Right renal pelvis (tissue), 4 donors: ENCODE measurements at places on chromosomes 1 and 21.

DNA sequence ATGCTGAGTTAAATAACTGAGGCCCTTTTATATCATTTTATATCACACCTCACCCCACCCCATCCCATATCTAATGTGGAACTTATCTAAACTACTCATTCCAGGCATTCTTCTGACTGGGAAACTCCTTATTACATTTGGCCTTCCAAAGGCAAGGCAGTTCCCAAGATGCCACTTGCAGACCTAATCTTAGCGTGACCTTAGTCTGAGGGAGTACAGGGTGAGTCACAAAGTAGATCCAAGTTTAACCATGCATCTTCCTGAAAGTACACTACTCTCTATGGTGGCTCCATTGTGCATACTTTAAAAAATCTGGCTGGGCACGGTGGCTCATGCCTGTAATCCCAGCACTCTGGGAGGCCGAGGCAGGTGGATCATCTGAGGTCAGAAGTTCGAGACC is 353.6 kb upstream of the C1orf87 start:
- no peak for DNase-seq

- no peak for DNase-seq
Measured at GRCh38 chr1:43688109-43688387, 19.3 kb upstream of the ST3GAL3 start.

GRCh38 chr1:113943028-113943811 is 14.1 kb downstream of the HIPK1 start:
- DNase-seq: no peak

DNA sequence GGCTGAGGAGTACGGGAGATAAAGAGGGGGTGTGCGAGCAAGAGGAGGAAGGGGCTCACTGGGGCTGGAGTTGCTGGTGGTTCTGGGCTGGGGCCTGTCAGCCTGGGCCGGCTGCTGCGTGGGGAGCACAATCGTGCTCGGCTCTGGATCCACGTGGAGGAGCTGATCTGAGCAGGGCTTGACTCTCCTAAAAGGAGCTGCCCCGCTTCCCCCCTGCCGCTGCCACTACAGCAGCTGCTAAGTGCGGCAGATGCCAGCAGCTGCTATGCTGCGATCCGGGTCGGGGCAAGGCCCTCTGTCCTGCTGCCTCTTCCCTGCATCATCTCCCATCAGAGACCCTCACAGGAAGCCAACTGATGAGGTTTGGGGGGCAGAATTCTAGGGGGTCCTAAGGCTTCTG is 165.9 kb downstream of the PCBP3 start:
- DNase-seq: no peak

DNA sequence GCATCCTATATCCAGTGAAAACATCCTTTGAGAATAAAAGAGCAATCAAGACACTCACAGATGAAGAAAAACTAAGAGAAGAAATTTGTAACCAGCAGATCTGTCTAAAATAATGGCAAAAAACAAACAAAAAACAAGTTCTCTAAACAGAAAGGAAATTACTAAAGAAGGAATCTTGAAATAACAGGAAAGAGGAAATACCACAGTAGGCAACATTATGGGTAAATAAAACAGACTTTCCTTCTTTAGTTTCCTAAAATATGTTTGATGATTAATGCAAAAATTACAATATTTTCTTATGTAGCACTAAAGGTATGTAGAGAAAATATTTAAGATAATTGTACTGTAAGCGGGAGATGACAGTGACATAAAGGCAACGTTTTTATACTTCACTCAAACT is 23.5 kb downstream of the SLC19A1 start:
- no peak for DNase-seq

DNA sequence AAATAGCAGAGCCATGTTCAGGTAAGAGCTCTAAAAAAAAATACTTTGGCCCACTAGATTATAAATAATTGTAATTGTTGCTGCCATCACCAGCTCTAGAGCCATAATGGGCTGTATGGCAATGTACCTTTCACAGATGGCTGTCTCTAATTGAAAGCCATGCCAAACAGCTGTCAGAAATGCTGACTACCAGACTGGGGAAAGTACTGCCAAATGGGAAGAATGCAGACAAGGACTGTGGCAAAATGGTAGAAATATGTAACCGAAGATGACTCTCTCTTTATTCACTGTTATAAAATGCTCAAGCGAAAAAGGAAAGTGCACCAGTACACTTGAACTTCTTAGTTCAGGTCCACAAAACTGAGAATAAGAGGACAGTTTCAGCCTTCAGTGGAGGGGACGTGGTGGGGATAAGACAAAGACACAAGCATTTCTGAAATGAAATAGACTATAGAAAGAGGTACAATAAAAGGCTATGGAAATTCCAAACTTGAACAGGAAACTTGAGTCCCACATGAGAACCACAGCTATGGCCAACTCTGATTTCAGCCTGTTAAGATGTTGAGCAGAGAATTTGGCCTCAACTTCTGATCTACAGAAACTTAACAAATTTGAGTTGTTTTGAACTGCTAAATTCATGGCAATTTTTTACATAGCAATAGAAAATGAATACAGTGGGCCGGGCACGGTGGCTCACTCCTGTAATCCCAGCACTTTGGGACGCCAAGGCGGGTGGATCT is 46.5 kb upstream of the LPGAT1 start:
- no peak for DNase-seq

- no peak for DNase-seq
Measured at GRCh38 chr1:1274299-1274930, 761 bp upstream of the UBE2J2 start.

- no peak for DNase-seq
Measured at GRCh38 chr21:34642211-34643075, 26.4 kb upstream of the CLIC6 start.

DNA sequence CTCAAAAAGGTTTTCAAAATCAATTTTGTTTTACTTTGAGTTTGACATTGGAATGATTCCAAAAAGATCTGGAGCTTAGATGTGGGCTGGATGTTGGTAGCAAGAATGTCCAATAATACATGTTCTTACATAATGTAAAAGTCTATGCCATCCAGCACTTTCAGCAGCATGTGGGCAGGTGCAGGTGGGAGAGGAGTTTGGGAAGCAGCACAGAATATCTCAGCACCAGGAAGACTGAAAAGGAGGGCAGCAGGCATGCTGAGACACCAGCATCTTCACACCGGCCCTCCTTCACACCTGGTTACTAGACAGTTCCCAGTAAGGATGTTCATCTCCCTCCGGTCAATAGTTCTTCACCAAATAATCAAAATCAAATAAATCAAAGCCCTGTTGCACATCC is 166.6 kb downstream of the ZBTB18 start:
- no peak for DNase-seq

DNA sequence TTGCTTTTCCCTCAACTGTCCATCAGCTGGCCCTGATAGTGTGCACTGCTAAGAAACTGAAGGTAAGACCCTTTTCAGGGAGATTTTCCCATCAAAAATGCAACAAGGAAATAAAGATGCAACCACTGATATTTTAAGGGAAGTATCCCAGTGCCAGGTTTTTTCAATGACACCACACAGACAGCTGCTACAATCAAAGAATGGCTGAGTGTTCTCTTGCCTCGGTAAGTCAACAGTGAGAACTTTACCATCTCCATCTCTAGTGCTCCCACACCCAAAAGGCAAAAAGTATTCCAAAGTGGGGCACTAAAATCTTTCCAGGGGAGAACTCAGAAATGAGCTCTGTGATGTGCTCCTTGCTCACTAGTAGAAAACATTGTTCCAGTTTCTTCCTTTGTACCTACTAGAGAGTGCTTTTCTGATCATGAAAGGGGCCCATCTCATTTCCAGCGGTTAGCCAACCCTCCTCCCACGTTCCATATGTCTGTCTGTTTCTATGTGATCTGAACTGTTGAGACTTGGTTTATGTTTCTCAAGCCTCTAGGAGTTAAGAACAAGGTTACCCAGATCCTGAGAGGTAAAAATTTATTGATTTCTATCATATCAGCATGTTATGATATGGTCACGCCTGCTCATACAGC is 67.6 kb upstream of the NEK2 start:
- no peak for DNase-seq

DNA sequence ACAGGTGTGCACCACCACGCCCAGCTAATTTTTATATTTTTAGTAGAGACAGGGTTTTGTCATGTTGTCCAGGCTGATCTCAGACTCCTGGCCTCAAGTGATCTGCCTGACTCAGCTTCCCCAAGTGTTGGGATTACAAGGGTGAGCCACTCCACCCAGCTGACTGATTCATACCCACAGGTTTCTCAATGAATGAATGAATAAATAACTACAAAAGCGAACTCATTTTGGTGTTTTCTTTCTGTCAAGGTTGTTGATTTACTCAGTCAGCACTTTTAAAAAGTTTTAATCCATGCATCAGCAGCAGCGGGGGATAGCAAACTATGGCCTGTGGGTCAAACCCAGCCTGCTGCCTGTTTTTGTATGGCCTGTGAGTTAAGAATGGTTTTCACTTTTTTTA is 217.5 kb downstream of the FAF1 start:
- DNase-seq: no peak

DNA sequence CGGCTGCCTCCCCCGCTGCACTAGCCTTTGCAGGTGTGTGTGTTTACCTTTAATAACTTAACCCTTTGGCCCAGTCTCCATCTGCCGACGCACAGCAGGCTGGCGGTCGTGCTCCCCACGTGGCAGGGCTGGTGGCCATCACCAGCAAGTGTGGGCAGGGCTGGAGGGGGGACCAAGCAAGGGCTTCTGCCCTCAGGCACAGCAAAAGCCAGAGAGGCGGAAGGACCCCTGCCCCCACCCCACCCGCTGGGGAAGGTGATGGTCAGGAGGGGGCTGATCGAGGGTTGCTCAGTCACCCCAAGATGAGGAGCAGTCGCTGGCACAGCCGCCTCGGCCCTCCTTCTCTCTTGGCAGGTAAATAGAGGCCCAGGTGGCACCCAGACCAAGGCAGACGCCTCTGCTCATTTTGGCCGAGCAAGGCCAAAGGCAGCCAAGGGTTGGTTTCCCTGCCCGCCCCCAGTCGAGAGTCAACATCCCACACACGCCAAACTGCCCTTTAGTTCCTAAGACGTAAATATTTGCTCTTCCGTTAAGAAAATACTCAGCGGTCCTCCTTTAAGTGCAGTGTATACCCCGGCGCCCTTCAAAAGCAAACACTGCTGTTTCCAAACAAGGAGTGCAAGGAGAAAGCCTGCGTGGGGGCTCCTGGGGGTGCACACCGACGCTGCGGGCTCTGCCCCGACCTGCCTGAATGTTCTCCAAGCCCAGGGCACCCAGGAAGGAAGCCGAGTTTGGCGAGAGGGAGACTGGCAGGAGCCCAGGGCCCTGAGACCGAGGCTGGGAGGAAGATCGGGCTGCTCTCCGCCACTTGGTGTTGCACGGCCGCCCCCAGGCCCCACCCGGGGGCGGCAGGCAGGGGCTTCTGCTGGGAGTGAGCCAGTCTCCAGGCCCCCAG is 82.7 kb downstream of the SIK1 start:
- DNase-seq: no peak

- DNase-seq: no peak
Measured at GRCh38 chr1:113694910-113695309, 64.4 kb downstream of the PHTF1 start.

GRCh38 chr21:21246007-21246406 is 247.8 kb downstream of the NCAM2 start:
- no peak for DNase-seq

DNA sequence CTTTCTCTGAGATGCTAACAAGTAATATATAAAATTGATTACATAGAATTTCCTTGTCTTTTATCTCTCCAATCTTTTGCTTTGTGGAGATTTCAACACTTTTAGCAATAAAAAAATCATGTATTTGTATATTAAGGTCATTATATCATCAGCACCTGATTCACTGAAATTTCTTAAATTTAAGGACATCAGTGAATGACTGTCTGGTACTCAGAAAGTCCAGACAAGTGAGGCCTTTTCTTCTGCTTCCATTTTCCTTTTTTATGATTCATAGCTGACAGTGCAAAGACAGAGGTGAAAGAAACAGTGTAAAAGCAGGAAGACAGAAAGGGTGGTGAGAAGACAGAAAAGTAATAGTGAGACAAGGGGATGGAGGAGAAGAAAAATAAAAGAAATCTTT is 54.6 kb downstream of the FASLG start:
- DNase-seq: no peak

DNA sequence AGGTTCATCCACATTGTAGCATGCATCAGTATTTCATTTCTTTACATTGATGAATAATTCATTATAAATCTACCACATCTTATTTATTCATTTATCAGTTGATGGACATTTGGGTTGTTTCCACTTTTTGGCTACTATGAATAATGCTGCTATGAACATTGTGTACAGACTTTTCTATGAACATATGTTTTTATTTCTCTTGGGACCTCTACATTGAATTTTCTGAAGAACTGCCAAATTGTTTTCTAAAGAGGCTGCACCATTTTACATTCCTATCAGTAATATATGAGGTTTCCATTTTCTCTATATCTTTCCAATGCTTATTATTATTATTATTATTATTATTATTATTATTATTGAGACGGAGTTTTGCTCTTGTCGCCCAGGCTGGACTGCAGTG is 81.3 kb upstream of the SELENON start:
- DNase-seq: no peak

GRCh38 chr1:226790545-226791181 is 51.6 kb upstream of the ITPKB start:
- no peak for DNase-seq

DNA sequence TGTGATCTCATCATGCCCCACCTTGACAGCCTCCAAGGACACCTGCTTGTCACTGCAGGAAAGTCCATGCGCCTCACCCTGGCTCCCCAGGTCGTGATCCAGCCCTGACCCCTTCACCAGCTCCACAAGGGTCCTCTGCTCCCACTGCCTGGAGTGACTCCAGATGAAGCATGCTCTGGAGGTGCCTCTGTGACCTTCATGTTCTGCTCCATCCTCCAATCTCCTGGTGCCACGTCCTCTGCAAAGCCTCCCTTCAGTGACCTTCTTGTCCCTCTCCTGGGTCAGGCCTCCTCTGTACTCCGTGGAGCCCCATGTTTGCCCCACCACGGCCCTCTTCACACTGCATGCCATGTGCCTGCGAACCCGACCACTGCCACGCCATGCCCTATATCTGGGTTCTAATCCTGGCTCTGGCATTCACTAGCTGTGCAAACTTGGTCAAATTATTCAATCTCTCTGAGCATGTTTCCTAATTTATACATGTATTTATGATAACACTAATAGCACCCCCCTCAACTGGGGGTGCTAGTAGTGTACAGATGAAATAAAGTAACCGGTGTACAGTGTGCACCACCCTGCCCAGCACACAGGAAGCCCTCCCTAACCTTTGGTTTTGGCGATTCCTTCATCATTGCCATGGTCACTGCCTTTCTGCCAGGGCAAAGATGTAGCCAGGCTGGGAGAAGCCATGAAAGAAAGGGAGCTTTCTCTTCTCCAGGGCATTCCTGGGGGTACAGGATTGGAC is 77.4 kb downstream of the STUM start:
- no peak for DNase-seq

- no peak for DNase-seq
Measured at GRCh38 chr1:83961571-83962295, 37.2 kb downstream of the TTLL7 start.

DNA sequence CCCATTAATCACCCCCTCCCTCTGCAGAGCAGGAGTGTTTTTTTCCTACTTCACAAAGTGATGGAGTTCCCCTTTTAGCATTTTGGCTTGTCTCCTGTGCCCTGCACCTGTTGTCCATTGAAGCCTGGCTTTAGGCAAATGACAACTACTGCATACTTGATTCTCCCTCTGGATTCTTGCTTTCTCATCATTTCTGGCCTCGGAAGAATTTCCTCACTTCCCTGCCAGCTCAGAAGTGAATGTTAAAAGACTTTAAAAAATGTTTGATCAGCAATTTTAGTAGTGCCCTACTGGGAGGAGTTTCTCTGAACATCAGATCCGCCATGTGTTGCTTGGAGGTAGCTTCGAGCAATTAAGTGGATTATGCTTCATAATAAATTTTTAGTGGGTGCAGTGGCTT is 28.1 kb downstream of the RCOR3 start:
- DNase-seq: no peak

- no peak for DNase-seq
Measured at GRCh38 chr1:227944931-227945890, 2.5 kb downstream of the WNT9A start.
